T follicular helper cell (primary cell): ENCODE measurements at places on chromosomes 16 and 17.
A peak's percentile ranks its signal among the peaks of the same experiment; 100 is the strongest.

GRCh38 chr17:9028202-9028987, 7.1 kb downstream of the NTN1 start:
- no peak for DNase-seq

- DNase-seq: no peak
Measured at GRCh38 chr16:89620406-89620841, 7.0 kb downstream of the DPEP1 start.

DNA sequence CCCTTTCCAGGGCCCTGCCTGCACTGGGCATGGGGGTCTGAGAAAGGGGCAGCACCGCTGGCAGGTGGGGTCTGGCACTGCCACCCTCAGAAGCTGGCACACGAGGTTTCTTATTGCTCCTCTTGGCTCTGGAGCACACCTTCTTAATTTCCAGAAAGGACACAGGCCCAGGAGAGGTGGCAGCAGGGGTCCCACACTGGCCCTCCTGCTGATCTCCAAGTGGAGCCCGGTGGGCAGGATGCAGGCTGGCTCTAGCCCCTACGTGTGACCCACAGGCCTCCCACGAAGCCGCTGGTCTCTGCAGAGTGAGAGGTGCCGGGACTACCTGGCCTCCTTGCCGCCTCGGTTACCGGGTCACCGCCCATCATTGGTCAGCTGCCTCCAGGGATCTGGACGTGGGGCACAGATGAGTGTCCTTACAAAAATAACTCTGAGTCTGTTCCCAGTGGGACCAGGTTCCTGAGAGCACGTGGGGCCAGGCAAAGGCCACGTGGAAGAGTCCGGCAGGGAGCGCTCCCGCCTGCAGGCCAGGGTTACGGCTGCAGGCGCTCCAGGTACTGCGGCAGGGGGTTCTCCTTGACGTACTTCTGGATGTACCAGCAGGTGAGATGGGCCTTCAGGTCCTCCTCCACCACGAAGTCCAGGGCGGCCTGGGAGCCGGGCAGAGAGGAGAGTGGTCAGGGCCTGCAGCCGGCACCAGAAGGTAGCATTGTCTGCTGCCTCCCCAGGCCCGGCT, 10.3 kb downstream of the NATD1 start:
- DNase-seq: no peak

- no peak for DNase-seq
Measured at GRCh38 chr17:73301369-73301768, 10.4 kb downstream of the CDC42EP4 start.

DNA sequence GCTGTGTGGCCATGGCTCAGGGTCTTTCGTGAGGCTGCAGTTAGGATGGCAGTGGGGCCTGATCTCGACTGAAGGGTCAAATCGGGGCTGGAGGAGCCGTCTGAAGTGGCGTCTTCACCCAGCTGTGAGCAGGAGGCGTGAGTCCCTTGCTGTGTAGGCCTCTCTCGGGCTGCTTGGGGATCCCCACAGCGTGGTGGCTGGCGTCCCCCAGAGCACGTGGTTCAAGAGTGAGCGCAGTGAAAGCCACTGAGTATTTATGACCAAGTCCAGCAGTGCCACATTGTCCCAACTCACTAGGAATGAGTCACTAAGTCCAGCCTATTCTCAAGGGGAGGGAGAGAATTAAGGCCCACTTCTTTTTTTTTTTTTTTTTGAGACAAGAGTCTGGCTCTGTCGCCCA, 11.7 kb upstream of the TCF25 start:
- no peak for DNase-seq

- DNase-seq: no peak
Measured at GRCh38 chr17:62717889-62718288, 90.2 kb downstream of the MARCHF10 start.

- DNase-seq: no peak
Measured at GRCh38 chr16:86495357-86495701, 15.0 kb upstream of the FOXF1 start.

DNA sequence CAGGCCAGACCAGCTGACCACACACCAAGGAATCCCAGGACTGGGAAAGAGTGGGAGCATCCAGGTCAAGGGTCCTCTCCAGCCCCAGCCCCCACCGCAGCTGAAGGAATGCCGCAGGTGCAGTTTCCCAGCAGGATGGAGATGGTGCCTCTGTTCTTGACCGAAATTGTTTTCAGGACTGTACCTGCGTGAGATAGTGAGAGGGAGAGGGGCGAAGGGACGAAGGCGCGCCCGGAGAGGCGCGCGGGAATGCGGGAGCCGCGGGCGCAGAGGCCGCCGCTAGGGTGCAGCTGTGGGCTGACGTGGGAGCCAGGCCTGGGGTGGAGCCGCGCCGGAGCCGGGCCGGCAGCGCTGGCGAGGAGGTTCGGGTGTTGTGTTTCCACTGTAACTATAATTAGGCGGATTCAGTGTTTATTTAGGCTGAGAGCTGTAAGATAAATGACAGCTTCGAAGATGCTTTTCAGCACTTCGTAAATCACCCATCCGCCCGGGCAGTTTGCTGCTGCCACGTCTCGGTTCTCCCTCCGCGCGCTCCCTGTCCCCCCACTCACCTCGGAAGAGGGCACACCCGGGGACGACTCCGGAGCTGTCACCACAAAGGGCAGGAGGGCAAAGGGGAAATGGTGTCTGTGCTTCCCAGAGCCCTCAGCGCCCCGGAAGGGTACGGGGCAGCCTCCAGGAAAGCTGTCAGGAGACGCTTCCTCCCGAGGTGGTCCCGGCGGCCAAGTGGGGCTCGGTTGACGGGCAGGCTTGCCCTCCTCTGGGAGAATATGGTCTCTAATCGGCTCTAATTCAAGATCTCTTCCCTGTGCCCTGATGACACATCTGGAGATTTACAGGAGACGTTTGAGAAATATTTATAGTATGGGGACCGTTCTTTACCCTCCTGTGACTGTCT, 38.2 kb downstream of the HOXB1 start:
- DNase-seq: peak; percentile 57

- no peak for DNase-seq
Measured at GRCh38 chr17:44112284-44113280, 10.9 kb downstream of the HDAC5 start.

DNA sequence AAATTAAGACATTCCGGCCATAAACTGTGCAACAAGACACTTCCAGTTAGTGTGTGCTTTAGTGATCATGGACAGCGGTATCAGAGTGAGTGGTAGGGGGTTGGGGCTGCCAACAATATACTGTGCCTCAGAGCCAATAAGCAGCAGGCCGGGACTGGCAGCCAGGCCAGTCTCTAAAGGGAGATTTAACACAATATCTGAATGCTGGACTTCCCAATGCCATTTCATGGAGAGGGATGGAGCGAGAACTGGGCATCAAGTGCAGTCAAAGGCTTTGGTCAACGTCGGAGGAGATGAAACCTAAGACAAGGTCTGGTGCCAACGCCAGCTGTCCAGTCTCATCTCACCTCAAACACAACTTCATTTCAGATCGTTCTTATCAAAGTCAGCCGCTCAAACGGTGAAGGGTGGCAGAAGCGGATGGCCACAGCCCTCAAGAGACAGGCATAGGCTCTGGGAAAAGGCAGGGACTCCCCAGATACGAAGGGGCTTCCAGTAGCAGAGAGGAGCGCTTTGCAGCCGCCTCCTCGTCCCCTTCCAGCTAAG, 935 bp downstream of the USP32 start:
- DNase-seq: no peak

DNA sequence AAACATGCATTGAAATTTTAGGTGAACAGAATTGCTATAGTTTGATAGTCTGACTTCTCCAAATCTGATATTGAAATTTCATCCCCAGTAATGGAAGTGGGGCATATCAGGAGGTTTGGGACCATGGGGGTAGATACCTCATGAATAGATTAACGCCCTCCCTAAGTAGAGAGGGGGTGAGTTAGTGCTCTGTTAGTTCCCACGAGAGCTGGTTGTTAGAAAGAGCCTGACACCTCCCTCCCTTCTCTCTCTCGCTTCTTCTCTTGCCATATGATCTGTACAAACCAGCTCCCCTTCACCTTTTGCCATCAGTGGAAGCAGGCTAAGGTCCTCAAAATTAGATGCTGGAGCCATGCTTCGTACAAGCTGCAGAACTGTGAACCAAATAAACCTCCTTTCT, 78.8 kb downstream of the BRIP1 start:
- no peak for DNase-seq

DNA sequence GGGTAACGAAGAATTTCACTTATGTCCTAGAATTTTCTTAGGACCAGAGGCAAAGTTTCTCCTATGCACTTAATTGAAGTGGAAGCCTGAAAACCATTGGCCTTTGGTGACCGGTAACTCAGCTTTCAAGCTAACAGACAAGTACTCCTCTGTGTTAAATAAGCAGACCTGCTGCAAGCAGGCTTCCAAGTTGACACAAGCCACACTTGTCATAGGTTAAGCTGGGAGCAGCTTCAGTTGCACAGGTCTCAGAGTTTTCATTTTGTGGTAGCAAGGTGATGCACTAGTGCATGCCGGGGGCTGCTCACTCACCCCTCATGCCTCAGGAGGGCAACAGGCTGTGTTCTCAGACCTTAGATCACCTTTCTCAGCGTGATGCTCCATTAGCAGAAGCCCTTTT, 399.9 kb downstream of the UTP18 start:
- DNase-seq: no peak

DNA sequence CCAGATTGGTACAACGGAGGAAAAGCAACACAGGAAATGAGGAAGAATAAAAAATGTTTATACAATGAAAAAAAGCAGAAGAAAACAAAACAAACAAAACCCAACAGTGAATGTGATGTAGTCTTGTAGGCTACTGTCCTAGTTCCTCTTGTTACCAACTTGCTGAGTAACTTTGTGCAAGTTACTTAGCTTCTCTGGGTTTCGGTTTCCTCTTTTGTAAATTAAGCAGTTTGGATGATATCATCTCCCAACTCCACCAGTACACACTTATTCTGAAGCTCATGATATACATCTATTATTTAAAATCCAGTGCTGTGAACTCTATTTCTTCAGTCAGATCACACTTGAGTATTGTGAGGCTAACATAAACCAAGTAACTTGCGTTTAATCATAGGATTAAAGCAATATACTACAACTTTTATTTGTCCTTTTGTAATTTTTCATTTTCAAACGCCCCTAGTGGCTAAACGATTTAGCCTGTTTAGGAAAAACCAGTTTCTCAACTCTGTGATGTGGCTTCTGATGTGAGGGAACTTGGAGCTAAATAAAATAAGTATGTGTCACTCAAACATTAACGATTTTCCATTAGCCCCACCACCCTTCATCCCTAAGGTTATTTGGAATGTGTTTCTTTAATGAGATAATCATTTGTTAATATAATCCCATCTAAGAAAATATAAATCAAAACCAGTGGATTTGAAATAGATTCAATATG, 1.4 kb upstream of the UNK start:
- no peak for DNase-seq

GRCh38 chr17:7141824-7142223, 27.2 kb upstream of the ASGR2 start:
- DNase-seq: no peak

DNA sequence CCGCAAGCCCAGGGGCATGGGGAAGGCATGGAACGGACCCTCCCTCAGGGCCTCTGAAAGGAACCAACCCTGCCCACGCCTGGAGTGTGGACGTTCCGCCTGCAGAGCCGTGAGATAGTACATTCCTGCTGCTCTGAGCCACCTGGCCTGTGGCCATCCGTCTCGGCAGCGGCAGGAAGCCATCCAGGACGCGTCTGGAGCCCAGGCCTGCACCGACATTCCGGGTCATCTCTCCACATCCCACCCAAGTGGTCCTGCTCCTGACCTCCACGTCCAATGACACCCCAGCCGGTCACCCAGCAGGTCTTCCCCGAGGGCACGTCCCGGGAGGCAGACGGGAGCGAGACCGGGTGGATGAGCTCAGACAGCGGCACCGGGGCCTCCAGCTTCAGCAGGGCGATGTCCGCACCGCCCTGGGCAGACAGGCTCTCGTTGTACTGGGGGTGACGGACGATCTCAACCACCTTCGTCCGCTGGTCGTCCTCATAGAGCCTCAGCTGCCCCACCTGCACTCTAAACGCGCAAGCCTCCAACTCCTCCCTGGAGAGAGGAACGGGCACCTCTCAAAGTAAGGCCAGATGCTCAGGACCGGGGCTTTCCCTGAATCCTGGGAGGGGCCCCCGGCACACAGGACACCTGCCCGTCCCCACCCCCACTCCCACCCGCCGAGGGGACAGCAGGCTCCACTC, 21.3 kb upstream of the UBE2I start:
- no peak for DNase-seq

- no peak for DNase-seq
Measured at GRCh38 chr16:78552106-78552675, 452.7 kb downstream of the WWOX start.

GRCh38 chr16:9630985-9631384, 539.5 kb downstream of the HAPSTR1 start:
- no peak for DNase-seq

DNA sequence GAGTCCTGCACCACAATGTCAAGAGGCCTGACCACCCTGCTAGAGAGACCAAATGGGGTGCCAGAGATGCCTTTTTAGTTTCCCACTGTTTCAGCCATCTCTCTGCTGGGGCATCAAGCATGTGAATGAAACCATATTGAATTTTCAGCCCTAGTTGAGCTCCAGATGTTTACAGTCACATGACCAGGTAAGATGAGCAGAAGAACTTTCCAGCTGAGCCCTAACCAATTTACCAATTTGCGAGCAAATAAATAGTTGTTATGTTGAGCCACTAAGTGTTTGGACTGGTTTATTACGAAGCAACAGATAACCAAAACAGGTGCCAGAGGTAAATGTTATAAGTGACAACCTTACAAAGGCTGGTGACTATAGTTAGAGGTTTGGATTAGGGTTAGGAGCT, 209.1 kb upstream of the CCL2 start:
- DNase-seq: no peak

DNA sequence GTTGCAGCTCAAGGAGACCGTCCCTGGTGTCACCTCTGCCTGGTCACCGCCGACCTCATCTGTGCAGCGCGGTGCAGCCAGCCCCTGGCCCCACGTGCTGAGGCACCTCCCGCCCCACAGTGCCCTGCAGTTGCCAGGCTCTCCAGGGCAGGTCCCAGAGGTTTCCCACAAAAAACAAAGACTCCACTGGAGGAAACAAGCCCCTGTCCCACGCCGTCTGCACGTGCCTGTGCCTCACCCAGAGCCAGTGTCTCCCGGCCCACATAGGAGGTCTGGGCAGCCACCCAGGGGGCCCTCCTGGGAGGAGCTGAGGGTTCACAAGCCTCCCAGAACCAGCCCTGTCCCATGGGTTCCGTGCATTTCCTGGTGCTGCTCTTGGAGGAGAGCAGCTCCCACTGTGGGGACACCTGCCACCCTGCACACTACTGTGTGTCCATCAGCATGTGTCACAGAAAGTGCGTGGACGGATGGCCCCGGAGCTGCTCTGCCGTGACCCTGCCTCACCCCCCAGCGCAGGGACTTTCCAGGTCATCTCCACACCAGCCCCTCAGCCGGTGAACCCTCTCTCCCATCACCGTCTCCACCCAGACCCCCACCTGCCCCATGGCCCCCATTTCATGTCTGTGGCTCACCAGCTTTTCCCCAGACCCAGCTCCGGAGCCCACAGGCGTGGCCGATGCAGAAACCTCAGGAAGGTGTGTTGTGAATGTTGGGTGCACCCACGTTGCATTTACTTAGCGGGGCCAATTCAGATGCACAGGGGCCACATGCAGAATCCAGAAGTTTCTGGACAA, 17.0 kb upstream of the CDH15 start:
- DNase-seq: no peak

GRCh38 chr17:80948976-80949450, 42.6 kb upstream of the CHMP6 start:
- DNase-seq: no peak

- DNase-seq: peak; percentile 46
Measured at GRCh38 chr17:47802341-47803022, 19.1 kb downstream of the OSBPL7 start.

- no peak for DNase-seq
Measured at GRCh38 chr16:10619271-10619849, 39.0 kb upstream of the EMP2 start.

- DNase-seq: no peak
Measured at GRCh38 chr17:9071016-9071415, 49.7 kb downstream of the NTN1 start.

GRCh38 chr17:73182616-73183310, 10.1 kb upstream of the COG1 start:
- no peak for DNase-seq
